ENCODE measurements at places on chromosomes 1 and 21. TPM values are rescaled to one million over a fixed set of nuclear protein-coding genes. Genes with fewer than 3 reads are reported as not detected.

- no peak overlapping the region for H3K4me3 ChIP-seq
- DNase-seq = no peak
- H3K27ac ChIP-seq = no peak overlapping the region
Measured at GRCh38 chr1:214019499-214019898, 31.7 kb downstream of the PROX1 start.

Gene CSF3R
- total RNA-seq = not detected

DNA sequence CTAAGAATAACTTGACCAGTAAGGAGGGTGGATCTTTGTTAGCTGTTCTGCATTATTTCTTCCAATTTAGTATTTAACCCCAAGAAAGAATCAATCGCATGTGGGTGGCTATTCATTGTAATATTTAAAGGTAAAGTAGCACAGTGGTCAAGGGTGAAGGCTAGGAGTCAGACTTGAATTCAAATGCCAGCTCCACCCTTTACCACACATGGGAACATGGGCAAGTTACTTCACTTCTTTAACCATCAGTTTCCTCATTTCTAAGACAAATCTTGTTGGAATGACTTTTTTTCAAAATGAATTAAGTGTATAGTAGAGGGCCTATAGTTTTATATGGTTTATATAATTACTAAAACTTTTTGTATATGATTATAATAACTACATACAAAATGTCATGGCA, 71.3 kb upstream of the S1PR1 start:
- peaks cover 3% of the 10 kb centered on the region for H3K4me1 ChIP-seq
- H3K4me3 ChIP-seq = no peak overlapping the region
- H3K27ac ChIP-seq = no peak overlapping the region
- H3K36me3 ChIP-seq = no peaks in the 10 kb centered on the region

- no peak overlapping the region for H3K27ac ChIP-seq
- no peak overlapping the region for H3K4me3 ChIP-seq
- no peak for DNase-seq
- no peaks in the 10 kb centered on the region for H3K27me3 ChIP-seq
- H3K36me3 ChIP-seq = no peaks in the 10 kb centered on the region
- H3K4me1 ChIP-seq = peaks cover 7% of the 10 kb centered on the region
Measured at GRCh38 chr1:24007079-24007478, 27.0 kb upstream of the SRSF10 start.

GRCh38 chr1:42933610-42934491, 24.8 kb downstream of the SLC2A1 start:
- DNase-seq = no peak
- H3K4me3 ChIP-seq = no peak overlapping the region
- H3K27ac ChIP-seq = no peak overlapping the region
- peaks cover 40% of the 10 kb centered on the region for H3K4me1 ChIP-seq
- no peaks in the 10 kb centered on the region for H3K27me3 ChIP-seq
- peaks cover 88% of the 10 kb centered on the region for H3K36me3 ChIP-seq

Gene PAQR6
- total RNA-seq = not detected

Gene NBPF20
- 3.1 TPM for total RNA-seq

Gene TMEM201
- total RNA-seq = 1.3 TPM

DNA sequence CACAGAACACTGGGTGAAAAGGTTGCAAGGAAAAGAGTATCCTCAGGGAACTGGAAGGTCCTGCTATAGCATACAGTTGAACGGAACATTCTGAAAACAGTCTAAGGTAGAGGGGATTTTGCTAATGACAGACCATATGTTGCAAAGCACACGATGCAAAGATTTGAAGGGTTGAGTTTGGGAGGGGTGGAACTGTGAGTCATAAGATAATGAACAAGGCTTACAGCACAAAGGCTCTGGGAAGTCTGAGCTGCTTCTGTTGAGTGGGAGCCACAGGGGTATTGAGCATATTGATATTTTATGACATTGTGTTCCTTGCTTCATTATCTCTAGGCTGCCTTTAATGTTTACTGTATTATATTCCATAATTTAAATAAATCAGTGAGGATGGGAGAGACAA, 104.9 kb downstream of the PLPPR4 start:
- no peaks in the 10 kb centered on the region for H3K4me1 ChIP-seq
- peaks cover 1% of the 10 kb centered on the region for H3K27me3 ChIP-seq
- no peak overlapping the region for H3K4me3 ChIP-seq

- DNase-seq = no peak
- H3K27me3 ChIP-seq = no peaks in the 10 kb centered on the region
- no peaks in the 10 kb centered on the region for H3K4me1 ChIP-seq
- H3K36me3 ChIP-seq = no peaks in the 10 kb centered on the region
Measured at GRCh38 chr1:239819096-239819495, 272.6 kb upstream of the FMN2 start.

- no peak overlapping the region for H3K4me3 ChIP-seq
- DNase-seq = no peak
- peaks cover 4% of the 10 kb centered on the region for H3K4me1 ChIP-seq
- no peaks in the 10 kb centered on the region for H3K36me3 ChIP-seq
Measured at GRCh38 chr1:45895406-45895805, 92.0 kb downstream of the MAST2 start.
